Fibroblast of skin of back (primary cell): ENCODE measurements at places on chromosomes 3 and 15.

GRCh38 chr15:69311319-69311721 lies 12.6 kb downstream of the PAQR5 start:
- DNase-seq, result no peak

GRCh38 chr15:78425643-78426042 lies 12.4 kb upstream of the IREB2 start:
- no peak for DNase-seq

- DNase-seq, result no peak
Measured at GRCh38 chr3:115381573-115381912, 234.5 kb upstream of the ZBTB20 start.

- DNase-seq, result no peak
Measured at GRCh38 chr15:71168166-71168834, 53.0 kb downstream of the THSD4 start.

- no peak for DNase-seq
Measured at GRCh38 chr15:52104532-52105004, 8.0 kb downstream of the BCL2L10 start.
